H7 (cell line): ENCODE measurements at places on chromosomes 4 and X.

DNA sequence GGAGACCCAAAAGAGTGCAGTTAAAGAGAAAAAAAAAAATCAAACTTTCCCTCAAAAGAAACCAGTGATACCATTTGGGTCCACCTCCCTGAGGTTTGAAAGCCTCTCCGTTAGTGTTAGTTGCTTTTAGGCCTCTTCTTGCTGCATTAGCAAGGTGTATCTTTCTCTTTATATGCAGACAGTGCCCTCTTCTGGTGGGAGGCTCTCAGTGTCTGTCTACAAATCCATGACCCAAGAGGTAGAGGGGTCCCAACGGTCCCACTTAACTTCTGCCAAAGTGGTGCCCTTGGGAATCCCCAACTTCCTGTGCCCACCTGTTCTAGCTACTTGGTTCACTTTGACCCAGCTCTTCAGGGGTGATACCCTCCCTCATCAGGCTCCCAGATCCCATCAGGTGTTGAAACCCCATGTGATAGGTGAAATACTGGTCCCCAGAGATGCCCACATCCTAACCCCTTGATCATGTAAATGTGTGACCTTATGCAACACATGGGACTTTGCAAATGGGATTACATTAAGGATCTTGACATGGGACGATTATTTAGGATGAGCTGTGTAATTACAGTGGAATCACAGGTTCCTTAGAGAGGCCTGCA, 63.7 kb upstream of the CD99 start:
- peak; percentile 58 for DNase-seq

- no peak for DNase-seq
Observed at GRCh38 chrX:110846071-110846470, 50.5 kb upstream of the CHRDL1 start.

GRCh38 chr4:170400361-170400760, 310.6 kb upstream of the AADAT start:
- peak; percentile 3 for DNase-seq

- DNase-seq, result no peak
Observed at GRCh38 chrX:16433021-16433420, 216.9 kb upstream of the S100G start.

DNA sequence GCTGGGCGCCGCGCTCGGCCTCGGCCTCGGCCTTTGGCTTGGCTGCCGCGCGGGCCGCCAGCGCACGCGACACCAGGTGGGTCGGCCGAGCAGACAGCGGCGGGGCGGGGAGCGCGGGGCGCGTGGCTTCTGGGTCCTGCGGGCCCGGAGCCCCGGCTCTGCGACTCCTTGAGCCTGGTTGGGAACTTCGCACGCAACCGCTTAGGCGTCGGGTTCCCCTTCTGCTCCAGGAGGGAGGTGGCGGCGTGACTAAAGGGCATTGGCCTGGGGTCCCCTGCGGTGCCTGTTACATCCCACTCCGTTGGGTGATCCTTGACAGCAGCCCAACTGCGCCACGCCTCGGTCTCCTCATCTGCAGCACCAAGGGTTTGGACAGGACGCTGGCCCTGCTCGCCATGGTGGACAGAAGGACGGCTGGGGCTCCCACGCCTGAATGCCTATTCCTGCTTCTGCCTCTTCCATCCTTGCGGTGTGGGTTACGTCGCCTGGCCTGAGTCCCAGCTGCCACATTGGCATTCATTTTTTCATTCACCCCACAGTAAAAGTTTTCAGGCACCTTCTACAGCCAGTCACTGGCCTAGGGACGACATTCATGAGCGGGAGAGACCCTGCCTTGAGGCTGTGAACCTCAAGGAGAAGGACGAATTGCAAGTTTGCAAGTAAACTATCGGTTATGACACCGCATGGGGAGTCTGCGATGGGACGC, 631 bp downstream of the EVC start:
- DNase-seq, result no peak

DNA sequence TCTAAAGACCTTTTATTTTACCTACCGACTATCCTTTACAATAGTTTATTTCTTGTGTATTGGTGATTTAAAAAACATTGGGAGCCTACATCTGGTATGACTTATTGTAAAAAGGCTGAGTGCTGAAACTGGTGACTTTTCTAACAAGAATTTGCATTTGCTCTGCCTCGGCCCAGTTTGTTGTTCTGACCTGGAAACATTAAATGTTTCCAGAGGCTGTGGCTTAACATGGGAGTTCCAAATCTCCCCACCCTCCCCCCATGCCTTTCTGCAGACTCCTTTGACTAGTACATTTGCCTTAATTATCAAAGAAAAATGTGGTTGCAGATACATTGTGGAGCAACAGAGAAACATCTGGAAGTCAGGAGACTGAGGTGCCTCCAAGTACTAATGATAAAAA, 39.8 kb downstream of the SPCS3 start:
- DNase-seq, result no peak

DNA sequence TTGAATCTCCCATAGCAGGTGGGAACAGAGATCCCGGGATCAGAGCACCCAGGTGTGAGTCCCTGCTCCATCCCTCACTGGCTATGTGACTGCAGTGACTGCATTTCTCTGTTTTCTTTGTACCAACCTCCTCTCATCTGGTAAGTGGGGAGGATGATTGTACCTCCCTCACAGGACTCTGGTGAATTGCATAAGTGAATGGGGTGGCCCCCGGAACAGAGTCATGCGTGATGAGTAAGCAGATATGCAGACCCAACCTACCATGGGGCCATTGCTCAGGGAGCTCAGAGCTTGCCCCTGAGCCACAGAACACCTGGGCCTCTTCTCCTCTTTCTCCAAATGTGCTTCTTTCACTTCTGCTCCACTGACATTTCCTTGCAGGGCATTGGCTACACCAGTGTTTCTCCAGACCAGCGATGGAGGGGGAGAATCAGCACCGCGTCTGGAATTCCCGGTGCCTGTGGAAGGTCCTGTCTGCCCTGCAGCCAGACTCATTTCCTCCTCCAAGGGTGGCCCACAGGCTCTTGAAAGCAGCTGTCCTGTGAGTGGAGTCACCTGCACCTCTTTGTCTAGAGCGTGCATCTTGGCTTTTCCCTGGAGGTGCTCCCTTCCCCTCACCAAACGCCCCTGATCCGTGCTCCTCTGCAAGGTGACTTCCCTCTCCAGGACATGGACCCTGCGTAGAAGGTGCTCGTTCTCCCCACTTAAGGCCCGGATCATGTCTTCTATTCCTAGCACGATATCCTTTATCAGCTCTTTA, 30.0 kb downstream of the C4orf50 start:
- no peak for DNase-seq

- DNase-seq, result no peak
Observed at GRCh38 chrX:1500701-1501624, 36.0 kb downstream of the P2RY8 start.

- no peak for DNase-seq
Observed at GRCh38 chrX:23840674-23841073, 57.7 kb downstream of the SAT1 start.

DNA sequence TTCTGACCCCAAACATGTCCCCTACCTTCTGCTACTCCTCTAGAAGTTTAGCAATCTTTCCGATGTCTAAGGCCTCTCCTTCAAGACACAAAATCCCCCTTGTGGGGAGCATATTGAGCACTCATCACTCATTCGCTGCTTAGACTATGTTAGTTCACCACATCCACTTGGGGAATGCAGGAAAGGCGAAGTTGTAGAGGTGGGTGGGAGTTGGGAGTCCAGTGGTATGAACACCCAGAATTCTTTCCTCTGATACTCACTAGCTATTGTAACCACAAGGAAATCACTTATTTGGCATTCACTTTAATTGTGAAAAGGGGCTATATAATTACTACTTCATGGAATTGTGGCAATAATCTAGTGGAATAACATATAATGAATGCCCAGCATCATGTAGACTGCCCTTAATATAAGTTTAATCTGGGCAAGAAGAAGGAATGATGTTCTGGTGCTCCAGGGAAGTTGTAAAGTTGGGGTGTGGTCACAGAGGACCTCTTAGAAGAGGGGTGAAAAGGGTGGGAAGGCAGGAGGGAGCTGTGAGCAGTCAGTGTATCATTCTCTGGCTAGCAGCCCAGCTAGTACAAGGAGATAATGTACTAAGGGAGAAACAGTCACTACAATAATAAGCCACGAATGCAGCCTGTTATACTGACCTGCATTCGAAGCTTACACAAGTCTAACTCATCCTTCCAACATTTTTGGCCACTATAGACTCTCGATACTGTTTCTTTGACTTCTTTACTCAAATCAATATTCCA, 468.2 kb upstream of the DIPK2B start:
- no peak for DNase-seq

GRCh38 chrX:70336767-70337166, 46.9 kb downstream of the KIF4A start:
- DNase-seq, result no peak

GRCh38 chrX:13272426-13272825, 47.4 kb downstream of the ATXN3L start:
- no peak for DNase-seq

DNA sequence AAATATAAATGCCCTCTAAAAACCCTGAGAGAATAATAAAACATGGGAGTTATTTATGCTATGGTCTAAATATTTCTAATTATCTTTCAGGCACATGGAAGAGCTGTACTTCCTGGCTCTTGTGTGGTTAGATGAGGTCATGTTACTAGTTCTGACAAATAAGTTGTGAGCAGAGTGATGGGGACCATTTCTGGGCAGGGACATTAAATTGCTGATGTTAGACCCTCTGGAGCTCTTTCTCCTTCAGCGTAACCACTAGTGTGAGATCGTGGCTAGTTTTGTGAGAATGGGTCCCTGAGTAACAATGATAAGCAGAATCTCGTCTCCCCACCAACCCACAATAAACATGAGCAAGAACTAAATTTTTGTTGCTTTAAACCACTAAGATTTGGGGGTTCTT, 108.0 kb downstream of the MAML3 start:
- DNase-seq, result no peak

- no peak for DNase-seq
Observed at GRCh38 chr4:22488106-22488505, 27.8 kb downstream of the ADGRA3 start.

- no peak for DNase-seq
Observed at GRCh38 chr4:161655148-161655547, 508.7 kb downstream of the FSTL5 start.

DNA sequence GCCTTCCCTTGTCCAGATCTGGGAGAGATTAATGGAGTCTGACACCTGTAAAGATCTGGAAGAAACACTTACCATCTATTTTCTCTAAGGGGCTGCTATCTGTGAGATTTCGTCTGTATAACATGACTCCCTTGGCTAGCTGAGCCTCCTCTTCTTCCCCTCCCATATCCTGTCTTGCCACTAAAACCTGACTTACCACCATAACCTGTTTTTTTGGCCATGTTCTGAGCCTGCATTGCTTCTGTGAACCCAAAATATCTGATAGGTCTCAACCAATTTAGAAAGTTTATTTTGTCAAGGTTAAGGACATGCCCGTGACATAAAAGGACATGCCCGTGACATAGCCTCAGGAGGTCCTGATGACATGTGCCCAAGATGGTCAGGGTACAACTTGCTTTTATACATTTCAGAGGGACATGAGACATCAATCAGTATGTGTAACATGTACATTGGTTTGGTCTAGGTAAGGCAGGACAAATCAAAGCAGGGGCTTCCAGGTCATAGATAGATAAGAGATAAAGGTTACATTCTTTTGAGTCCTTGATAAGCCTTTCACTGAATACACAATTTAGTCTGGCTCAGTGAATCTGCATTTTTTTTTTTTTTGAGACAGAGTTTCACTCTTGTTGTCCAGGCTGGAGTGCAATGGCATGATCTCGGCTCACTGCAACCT, 11.4 kb downstream of the MGST2 start:
- no peak for DNase-seq

DNA sequence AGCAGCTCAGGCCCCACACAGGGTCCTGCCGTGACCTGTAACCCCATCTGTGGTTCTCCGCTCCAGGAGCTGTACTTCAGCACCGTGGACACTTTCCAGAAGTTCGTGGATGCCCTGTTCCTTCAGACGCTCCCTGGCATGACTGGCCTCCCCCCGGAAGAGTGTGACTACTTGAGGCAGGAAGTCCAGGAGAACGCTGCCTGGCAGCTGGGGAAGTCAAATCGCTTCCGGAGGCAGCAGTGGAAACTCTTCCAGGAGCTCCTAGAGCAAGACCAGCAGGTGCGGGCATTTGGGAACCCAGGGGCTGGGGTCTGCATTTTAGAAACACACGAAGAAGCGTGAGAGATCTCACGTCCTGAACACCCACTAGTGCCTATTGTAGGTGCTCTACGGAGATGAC, 72.5 kb downstream of the EVC start:
- DNase-seq, result no peak

DNA sequence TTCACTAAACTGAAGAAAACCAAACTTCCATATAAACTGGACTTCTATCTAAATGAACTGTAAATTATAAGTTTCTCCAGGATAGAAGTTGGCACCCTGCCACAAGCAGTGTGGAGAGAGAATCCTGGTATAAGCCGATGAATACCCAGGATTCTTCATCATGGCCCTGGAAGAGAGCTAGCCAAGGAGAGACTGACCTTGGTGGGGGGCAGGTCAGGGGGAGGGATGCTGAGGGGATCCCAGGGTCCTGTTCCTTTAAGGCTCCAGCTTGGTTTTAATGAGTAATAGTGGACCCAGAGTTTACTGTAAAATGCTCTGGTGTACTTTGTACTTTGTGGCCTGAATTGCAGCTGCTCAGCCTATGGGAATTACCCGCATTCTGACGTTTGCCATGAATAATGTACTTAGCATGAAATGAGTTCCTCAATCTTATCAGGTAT, 16.9 kb downstream of the RASSF6 start:
- no peak for DNase-seq

DNA sequence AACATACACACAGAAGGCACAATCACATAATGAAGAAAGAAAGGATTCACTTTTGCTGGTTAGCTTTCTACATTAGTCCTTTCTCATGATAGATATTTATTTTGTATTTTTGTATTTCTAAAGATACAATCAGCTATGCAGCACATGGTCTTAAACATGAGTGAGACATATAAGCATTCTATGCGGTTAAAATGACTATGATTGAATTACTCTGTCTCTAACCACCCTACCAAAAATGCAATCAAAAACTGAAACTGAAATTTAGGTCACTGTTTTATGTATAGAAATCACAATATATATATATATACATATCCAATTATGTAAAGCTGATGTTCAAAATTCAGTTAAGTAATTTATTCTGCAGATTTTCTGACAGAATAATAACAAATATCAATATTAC, 21.9 kb downstream of the CXXC4 start:
- DNase-seq, result no peak

- DNase-seq, result no peak
Observed at GRCh38 chrX:12269484-12269883, 131.2 kb downstream of the FRMPD4 start.

- no peak for DNase-seq
Observed at GRCh38 chrX:110051559-110051958, 48.6 kb downstream of the TMEM164 start.
